ENCODE measurements at places on chromosomes 4 and X. TPM values are rescaled to one million over a fixed set of nuclear protein-coding genes. Genes with fewer than 3 reads are reported as not detected.

NAT8L gene
- 0.31 TPM for total RNA-seq

GJB1 gene
- total RNA-seq: not detected

F11 gene
- not detected for total RNA-seq

PPP1R2C gene
- total RNA-seq: not detected

MAGEA12 gene
- total RNA-seq: not detected

MSMO1 gene
- total RNA-seq: 63.6 TPM

ANOS1 gene
- total RNA-seq: 0.08 TPM

STAP1 gene
- total RNA-seq: 8.1 TPM

MAGEA10 gene
- total RNA-seq: not detected

C4orf17 gene
- not detected for total RNA-seq

RPL39 gene
- total RNA-seq: 2,274 TPM

SPIN2A gene
- 0.40 TPM for total RNA-seq

TRIM61 gene
- total RNA-seq: 5.6 TPM

RPL9 gene
- 1,956 TPM for total RNA-seq

ADGRG4 gene
- total RNA-seq: not detected

C1QTNF7 gene
- total RNA-seq: not detected

ACOT9 gene
- total RNA-seq: 17.4 TPM

PAK3 gene
- total RNA-seq: 0.10 TPM

GRIA3 gene
- total RNA-seq: 0.51 TPM

CLCN3 gene
- 17.1 TPM for total RNA-seq

CLIC2 gene
- total RNA-seq: 27.5 TPM

TLR2 gene
- total RNA-seq: 0.08 TPM

ATP1B4 gene
- not detected for total RNA-seq

DACH2 gene
- total RNA-seq: not detected

MTMR8 gene
- total RNA-seq: 3.3 TPM

TCEAL6 gene
- total RNA-seq: not detected

MAGEB2 gene
- not detected for total RNA-seq

DCAF12L1 gene
- not detected for total RNA-seq

STK32B gene
- not detected for total RNA-seq

ACOX3 gene
- total RNA-seq: 23.6 TPM

PCDH18 gene
- total RNA-seq: 1.4 TPM

AGTR2 gene
- not detected for total RNA-seq

GLRA2 gene
- not detected for total RNA-seq

CT47B1 gene
- not detected for total RNA-seq
